ENCODE measurements at places on chromosomes 6 and 20.
A peak's percentile ranks its signal among the peaks of the same experiment; 100 is the strongest.

DNA sequence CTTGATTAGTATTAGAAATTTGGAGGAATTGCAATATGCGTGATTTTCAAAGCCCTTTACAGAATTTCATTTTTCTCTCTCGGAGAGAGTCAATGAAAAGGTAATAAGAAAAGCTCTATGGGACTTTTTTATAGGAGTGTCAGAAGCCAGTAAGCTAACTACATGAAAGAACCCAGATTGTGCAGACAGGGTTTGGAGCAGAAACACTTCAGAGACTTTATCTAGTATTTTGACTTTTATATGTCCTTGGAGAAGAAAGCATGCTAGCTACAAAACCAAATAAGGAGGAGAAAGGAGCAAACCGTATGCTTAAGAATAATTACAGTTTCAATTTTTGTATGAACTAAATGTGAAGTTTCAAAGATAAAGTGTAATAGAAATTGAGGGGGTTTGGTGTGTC is 141.7 kb downstream of the C6orf58 start:
- no peak for DNase-seq

DNA sequence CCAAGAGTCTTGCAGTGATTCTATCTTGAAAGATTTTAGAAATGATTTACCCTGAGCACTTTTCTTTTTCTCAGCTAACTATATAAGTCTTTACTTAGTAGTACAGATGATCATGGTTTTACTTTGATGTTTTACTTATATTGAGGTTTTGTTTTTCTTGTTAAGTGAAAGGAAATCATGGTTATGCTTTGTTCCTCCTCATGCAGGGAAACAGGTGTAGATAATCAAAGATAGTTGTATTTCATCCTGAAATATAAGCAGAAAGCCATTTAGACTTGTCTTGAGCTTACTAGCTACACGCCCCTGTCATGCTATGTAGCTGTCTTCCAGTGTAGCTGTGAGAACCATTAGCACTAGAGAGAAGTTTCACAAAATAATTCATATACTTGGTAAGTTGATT is 113.9 kb downstream of the HIVEP1 start:
- DNase-seq: no peak

GRCh38 chr6:30470968-30471367 is 18.3 kb upstream of the HLA-E start:
- no peak for DNase-seq

GRCh38 chr6:159065091-159065490 is 20.3 kb upstream of the TAGAP start:
- no peak for DNase-seq

DNA sequence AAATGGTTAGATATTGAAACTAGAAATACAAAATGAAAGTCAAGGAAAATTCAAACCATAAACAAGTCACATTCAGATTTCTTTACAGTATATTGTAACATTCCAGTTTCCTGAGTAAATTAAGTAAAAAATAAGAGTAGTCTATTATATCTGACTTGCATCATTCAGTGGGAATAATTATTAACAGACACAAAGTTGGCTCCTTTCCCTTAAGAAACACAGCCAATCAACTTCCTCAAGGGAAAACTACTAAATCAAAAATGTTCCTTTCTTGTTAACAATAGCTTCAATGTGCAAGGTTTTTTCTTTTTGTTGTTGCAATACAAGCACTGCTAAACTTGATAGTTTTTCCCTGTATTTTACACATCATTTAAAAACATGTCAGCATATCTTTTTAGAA is 33.2 kb downstream of the DNAAF9 start:
- DNase-seq: no peak

GRCh38 chr6:158765499-158766068 is 53.6 kb downstream of the EZR start:
- no peak for DNase-seq

GRCh38 chr20:18805881-18806280 is 7.7 kb upstream of the SCP2D1 start:
- DNase-seq: no peak

GRCh38 chr6:13593103-13593502 is 18.7 kb downstream of the SIRT5 start:
- no peak for DNase-seq

DNA sequence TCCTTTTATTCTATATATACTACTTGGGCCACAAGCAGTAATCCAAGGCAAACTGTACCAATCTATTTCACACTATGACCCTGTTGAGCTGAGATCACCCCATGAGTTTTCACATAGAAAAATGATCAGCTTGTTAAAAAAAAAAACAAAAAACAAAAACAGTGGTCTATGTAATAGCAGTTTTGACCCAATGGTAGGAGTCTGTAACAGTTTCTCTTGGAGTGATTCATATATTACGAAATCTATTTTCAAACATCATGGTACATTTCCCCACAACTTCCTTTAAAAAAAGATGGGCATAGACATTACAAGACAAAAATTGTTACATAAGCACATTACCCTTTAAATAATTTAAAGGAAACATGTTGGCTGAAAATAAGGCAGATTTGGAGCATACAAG is 78.1 kb downstream of the PRSS35 start:
- DNase-seq: no peak

GRCh38 chr6:3808759-3809514 is 40.2 kb upstream of the FAM50B start:
- DNase-seq: no peak

GRCh38 chr6:105641504-105641903 is 238.6 kb upstream of the PREP start:
- DNase-seq: no peak

- no peak for DNase-seq
Measured at GRCh38 chr6:25175681-25176080, 103.5 kb upstream of the CARMIL1 start.

GRCh38 chr20:31608251-31608945 is 3.3 kb downstream of the ID1 start:
- peak; percentile 41 for DNase-seq

GRCh38 chr6:42383421-42384205 is 68.1 kb downstream of the TRERF1 start:
- DNase-seq: no peak

GRCh38 chr6:133290930-133291329 is 49.8 kb downstream of the EYA4 start:
- DNase-seq: no peak

DNA sequence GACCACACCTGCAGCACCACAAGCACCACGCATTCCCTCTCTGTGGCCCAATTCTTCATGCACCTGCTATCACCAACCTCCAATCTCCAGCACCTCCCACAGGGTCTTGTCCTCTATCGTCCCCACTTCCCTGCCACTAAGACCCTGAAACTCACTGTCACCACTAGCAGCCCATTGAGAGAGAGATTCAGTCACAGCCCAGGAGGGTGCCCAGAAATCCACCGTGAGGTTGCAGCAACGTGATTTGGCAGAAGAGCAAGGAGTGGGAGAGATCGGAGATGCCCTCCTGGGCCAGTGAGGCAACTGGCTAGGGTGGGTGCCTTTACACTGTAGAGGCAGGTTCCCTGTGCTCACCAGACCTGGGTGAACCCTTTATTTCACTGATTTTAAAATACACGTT is 90.1 kb downstream of the ANKRD60 start:
- DNase-seq: no peak

- no peak for DNase-seq
Measured at GRCh38 chr6:143844006-143844405, 868 bp downstream of the LTV1 start.

GRCh38 chr6:134178161-134179044 is 126.0 kb upstream of the SLC2A12 start:
- DNase-seq: peak; percentile 64

- no peak for DNase-seq
Measured at GRCh38 chr20:58131551-58132142, 96.8 kb downstream of the ANKRD60 start.

- no peak for DNase-seq
Measured at GRCh38 chr20:24773751-24774201, 175.3 kb upstream of the CST7 start.

DNA sequence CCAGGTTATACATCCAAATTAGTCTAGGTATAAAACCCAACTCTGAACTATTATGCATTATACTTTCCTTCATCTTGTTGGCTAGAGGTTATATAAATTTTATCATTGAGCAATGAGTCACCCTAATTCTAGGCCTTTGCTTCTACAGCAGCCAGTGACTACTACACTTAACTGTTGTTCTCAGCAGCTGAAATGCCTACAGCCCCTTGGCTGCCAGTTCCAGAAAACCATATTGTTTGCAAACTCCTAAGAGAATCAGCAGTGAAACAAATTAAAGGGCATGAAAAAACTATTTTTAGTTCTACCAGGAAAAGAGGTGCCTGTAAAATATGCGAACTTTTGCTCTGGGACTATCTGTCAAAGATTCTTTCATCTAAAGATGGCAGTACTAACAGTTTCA is 292.8 kb downstream of the FRK start:
- DNase-seq: no peak

GRCh38 chr20:47774131-47774777 is 11.0 kb downstream of the SULF2 start:
- no peak for DNase-seq

DNA sequence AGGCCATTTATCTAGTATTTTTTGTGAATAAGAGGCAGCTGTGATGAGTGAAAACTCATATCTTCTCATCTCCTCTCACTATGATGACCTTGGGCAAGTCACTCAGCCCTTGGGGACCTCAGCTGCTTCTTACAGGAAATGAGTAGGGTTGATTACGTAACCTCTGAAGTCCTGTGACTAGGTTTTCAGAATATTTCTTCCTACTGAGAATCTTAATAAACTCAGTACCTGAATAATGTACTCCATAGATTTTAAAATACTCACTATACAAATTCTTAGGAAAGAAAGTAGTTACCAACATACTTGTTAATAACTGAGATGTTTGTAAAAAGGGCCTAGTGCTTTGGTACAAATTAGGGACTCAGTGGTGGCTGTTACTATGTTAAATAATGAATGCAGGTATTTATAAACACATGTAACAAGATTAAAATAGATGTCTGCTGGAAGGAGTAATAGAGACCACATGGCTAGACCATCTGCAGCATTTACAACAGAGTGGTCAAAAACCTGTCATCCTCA is 60.9 kb downstream of the RPRD1B start:
- no peak for DNase-seq

DNA sequence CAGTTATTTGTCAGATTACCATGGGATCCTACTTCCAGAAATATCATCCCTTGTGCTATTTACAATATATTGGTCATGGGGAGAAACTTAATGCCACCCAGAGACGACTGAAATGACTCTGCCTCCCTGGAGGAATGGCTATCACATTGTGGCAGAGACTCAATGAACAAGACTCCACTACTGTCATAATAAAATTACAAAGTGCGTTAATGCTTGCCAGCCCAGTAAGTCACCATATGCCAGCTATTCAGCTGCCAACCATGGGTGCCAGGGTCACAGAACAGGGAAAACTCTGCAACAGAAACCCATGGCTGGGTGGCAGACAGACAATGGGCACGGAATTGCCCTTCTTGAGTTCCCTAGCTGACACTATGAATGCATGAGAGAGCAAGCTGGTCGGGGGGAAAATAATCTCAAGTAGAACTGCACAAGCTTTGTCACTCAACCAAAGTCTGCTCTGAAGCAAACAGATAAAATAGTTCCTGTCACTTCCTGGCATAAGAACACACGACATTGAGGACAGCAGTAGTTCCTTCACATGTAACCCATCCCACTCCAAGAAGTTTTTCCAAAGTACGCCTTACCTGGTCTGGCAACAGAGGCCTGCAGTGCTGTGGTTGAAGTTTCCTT is 32.1 kb downstream of the TP53INP2 start:
- DNase-seq: no peak

GRCh38 chr6:56984884-56985283 is 30.0 kb downstream of the BEND6 start:
- DNase-seq: no peak

DNA sequence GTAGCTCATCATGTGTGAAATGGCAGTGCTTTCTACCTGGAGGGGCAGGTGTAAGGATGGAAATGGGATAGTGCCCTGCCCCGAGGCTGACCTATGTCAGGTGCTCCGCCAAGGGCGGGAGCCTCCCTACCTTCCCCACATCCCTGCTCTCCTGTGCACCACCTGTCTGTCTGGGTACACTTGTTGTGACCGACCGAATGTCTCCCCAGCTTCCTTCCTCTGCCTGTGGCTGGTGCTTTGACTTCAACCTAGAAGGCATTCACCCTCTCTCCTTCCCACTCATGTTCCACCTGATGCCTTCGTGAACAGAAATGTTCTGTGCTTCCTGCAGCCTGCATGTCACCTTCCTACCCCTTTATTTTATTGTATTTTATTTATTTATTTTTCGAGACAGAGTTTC is 114.8 kb downstream of the SCML4 start:
- DNase-seq: no peak

GRCh38 chr6:105227295-105227767 is 47.5 kb upstream of the POPDC3 start:
- no peak for DNase-seq

GRCh38 chr6:22732176-22732970 is 163.0 kb downstream of the HDGFL1 start:
- DNase-seq: no peak

DNA sequence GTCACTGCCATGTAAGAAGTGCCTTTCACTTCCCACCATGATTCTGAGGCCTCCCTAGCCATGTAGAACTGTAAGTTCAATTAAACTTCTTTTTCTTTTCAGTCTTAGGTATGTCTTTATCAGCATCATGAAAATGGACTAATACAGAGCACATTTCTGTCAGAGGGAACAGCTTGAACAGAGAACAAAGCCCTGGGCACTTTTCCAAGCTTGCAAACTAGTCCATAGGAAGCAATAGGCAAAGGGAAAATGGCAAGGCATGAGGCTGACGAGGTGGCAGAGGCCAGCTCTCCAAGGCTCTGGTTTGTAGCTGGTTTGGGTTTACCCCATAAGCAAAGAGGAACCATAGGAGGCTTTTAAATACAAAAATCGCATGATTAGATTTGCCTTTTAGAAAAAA is 185.1 kb upstream of the HDDC2 start:
- DNase-seq: no peak

DNA sequence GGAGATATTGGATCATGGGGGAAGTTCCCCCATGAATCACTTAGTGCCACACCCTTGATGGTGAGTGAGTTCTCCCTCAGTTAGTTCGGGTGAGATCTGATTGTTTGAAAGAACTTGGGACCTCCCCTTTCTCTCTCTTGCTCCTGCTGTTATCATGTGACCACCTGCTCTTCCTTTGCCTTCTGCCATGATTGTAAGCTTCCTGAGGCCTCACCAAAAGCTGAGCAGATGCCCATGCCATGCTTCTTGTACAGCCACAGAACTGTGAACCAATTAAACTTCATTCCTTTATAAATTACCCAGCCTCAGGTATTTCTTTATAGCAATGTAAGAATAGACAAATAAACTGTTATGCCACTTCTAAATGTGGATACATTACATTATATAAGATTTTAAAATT is 686.7 kb upstream of the MARCKS start:
- no peak for DNase-seq

- no peak for DNase-seq
Measured at GRCh38 chr6:1802491-1803395, 193.0 kb downstream of the FOXC1 start.

GRCh38 chr20:51399006-51399890 is 143.3 kb downstream of the NFATC2 start:
- no peak for DNase-seq

GRCh38 chr6:13715444-13715883 is 3.8 kb upstream of the RANBP9 start:
- no peak for DNase-seq

GRCh38 chr6:36758516-36759147 is 61.0 kb downstream of the RAB44 start:
- DNase-seq: no peak

Measured in omental fat pad (tissue), 4 donors.